ENCODE measurements at places on chromosomes 16 and 17. TPM values are rescaled to one million over a fixed set of nuclear protein-coding genes. Genes with fewer than 3 reads are reported as not detected.

The NPIPA7 gene
- 7.9 TPM for total RNA-seq

The KLHL10 gene
- not detected for total RNA-seq

The KRT23 gene
- total RNA-seq: not detected

The CACNB1 gene
- 22.1 TPM for total RNA-seq

The PRSS33 gene
- not detected for total RNA-seq

The G6PC1 gene
- total RNA-seq: not detected

The ASGR1 gene
- 1.3 TPM for total RNA-seq

The POLDIP2 gene
- 68.1 TPM for total RNA-seq

The SAMD14 gene
- total RNA-seq: 0.55 TPM

The MYL11 gene
- total RNA-seq: not detected

The EPX gene
- total RNA-seq: not detected

The TP53TG3C gene
- not detected for total RNA-seq
